Prostate gland (tissue), 2 donors: ENCODE measurements at places on chromosomes 4 and X.

DNA sequence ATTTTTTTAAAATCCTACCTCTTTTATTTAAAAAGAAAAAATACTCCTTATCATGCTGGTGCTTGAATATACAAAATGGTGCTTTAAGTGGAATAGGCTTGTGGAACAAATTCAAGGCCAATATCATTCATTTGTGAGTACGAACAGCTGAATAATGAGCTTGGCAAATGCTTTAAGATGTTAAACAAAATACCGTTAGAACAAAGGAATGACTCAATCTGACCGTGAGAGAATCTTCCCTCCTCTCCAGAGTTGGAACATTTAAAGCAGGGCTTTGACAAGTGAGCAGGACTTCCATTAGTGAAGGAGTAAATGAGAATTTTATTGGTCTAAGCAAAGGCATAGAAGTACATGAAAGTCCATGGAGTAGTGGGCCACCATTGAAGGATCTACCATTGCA lies 74.5 kb downstream of the DCLK2 start:
- no peak overlapping the region for H3K27ac ChIP-seq
- H3K4me3 ChIP-seq: no peak overlapping the region
- no peak for DNase-seq
- no peaks in the 10 kb centered on the region for H3K27me3 ChIP-seq
- no peaks in the 10 kb centered on the region for H3K36me3 ChIP-seq
- no peaks in the 10 kb centered on the region for H3K4me1 ChIP-seq

- H3K36me3 ChIP-seq: no peaks in the 10 kb centered on the region
- DNase-seq: peak; percentile 69
- no peaks in the 10 kb centered on the region for H3K27me3 ChIP-seq
- peak within 1 kb of the TSS; percentile 79 for H3K27ac ChIP-seq
- peak within 1 kb of the TSS; percentile 50 for H3K4me3 ChIP-seq
These were observed at the start of gene TMEM164 for GRCh38 chrX:110002300-110003166. TMEM164 (plus strand) TSS chrX:110003114; CDS start chrX:110003775, 661 bp downstream.

- H3K4me3 ChIP-seq: peak within 1 kb of the TSS; percentile 46
- peak; percentile 22 for DNase-seq
- H3K36me3 ChIP-seq: no peaks in the 10 kb centered on the region
- H3K27me3 ChIP-seq: no peaks in the 10 kb centered on the region
- H3K4me1 ChIP-seq: no peaks in the 10 kb centered on the region
These were observed at the start of gene FHL1 for GRCh38 chrX:136147315-136147901. FHL1 (plus strand) TSS chrX:136147533.

- no peak overlapping the region for H3K27ac ChIP-seq
- DNase-seq: no peak
- H3K4me1 ChIP-seq: no peaks in the 10 kb centered on the region
- no peaks in the 10 kb centered on the region for H3K36me3 ChIP-seq
- H3K4me3 ChIP-seq: no peak overlapping the region
These were observed 558.2 kb upstream of the DIPK2B start for GRCh38 chrX:45758738-45759397.

GRCh38 chrX:21657318-21658151 lies 595 bp downstream of the KLHL34 start:
- H3K27me3 ChIP-seq: no peaks in the 10 kb centered on the region
- H3K4me3 ChIP-seq: no peak overlapping the region
- no peak for DNase-seq
- H3K4me1 ChIP-seq: no peaks in the 10 kb centered on the region

GRCh38 chr4:54032558-54033135 lies 31.8 kb downstream of the CHIC2 start:
- no peaks in the 10 kb centered on the region for H3K4me1 ChIP-seq
- no peaks in the 10 kb centered on the region for H3K36me3 ChIP-seq
- H3K27ac ChIP-seq: no peak overlapping the region
- DNase-seq: no peak

DNA sequence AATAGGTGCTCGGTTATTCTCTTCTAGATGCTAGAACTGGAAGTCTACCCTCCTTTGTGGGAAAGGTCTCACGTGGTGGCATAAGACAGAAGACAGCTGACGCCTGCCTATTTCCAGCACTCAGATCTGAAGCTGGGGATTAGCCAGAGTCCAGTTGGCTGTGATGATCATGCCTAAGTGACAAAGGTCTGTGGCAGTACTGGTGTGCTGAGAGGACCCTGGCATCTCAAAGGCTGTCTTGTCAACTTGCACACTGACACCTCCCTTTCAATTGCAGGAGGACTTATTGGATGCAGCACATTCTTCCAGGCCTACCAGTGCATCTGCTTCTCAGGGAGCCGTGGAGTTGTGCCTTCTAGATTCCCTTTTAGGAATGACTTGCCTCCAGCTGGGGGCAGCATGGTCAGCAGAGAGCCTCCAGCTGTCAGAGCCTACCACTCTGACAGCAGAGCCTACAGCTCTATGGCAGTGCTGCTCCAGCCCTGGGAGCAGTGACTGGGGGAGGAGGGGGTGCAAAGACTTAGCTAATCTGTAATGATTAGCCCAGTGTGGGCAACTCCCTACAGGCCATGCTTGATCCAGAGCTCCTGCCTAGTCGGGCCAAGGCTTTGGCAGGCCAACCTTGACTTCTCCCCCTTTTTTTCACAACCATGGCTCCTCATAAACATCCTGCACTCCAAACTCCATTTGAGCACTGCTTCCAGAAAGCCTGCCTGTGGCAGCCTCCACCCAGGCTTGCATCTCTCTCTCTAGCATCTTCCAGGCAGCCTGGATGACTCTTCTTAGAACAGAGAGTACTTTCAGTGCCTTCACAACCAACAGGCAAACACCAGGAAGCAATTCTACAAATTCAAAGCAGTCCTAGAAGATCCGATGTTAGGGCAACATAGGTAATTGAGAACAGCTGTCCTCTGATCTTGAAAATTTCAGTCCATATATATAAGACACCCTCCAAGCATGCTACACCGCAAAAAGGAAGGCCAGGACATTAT lies 13.8 kb upstream of the FGFBP2 start:
- no peaks in the 10 kb centered on the region for H3K36me3 ChIP-seq
- no peak overlapping the region for H3K4me3 ChIP-seq
- no peak for DNase-seq
- H3K4me1 ChIP-seq: no peaks in the 10 kb centered on the region
- H3K27ac ChIP-seq: no peak overlapping the region
